Fibroblast of skin of left biceps (primary cell): ENCODE measurements at places on chromosomes 11 and 22.

- no peak for DNase-seq
These were observed 11.4 kb upstream of the ANKK1 start for GRCh38 chr11:113376156-113376555.

- no peak for DNase-seq
These were observed 48.2 kb downstream of the NRXN2 start for GRCh38 chr11:64674774-64675173.

DNA sequence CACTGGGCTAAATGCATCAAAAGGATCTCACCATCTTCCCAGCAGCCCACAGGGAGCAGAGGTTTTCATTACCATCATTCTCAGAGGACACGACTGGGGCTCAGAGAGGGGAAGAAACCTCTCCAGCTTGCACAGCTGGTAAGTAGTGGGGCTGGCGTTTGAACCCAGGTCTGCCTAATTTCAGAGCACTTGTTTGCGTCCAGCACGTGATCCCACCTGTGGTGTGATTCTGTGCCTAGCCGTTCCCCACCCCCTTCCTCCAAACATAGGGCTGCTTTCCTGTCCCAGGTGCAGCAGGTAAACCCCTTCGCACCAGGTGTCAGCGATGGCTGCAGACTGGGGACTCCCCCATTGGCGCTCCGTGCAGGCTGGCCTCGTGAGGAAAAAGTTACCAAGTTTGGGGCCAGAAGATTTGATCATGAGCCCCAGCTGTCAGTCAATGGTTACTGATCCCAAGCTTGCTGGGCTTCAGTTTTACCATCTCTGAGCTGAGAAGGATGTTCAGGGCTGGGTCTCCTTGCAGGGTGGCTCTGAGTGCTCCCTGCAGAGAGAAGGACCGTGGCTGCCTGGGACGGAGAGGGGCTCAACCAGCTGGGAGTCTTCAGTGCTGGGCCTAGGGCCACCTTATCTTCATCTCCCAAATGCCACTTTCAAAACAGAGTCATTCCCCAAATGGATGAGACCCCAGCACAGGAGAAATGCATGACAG, 445.6 kb downstream of the TBC1D22A start:
- no peak for DNase-seq

DNA sequence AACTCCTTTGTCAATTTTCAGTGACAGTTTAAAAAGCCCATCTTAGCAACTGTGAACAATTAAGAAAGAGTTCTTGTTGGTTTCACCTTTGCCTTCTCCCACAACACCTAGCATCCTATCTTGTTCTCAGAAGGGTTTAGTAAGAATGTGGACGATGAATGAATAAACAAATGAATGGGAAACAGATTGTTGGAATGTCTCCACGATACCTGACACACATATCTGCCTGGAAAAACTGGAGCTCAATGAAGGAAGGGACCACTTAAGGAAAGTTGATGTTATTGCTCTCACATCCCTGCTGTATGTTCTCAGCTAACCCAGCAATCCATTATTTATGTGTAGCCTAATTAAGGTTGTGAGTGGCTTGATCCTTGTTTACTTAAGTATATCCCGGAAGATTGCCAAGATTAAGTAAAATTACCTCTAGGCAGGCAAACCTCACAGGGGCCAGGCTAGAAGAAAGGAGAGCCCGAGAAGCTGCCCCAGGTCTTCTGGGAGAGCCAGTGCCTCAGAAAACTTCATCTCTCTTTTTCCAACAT, 286.4 kb downstream of the NXPE2 start:
- DNase-seq, result no peak

DNA sequence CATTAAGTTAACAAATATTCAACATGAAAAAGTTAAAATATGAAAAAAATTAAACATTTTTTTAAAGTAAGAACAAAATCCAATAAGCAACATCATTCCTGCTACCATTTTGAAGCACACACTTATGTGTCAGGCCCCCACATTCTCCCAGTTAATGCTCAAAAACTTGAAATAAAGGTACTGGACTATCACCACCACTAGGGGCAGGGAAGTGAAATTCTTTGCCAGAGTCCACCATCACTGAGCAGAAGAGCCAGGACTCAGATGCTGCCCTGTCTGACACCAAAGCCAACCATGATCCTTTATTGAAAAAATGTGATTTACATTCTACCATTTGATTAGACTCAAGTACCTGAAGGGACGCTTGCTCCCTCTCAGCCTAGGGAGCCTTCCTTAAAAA, 39.1 kb downstream of the PITPNB start:
- no peak for DNase-seq

DNA sequence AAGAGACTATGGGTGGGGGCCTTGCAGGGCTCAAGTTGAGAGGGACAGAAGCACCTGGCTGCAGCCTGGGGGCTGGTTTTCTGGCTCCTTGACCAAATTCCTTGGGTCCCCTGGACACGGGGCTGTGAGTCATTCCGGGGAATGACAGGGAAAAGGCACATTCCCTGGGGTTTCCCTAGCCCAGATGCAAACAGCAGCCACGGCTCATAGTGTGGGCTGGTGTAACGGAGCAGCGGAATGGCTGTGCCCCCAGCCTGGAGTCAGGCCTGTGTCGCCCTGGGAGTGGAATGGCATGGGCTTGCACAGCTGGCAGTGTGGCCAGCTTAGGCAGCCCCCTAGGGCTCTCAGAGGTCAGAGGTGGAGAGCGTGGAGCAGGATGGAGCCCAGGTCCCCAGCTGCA, 77.6 kb upstream of the KCNQ1OT1 start:
- DNase-seq, result no peak

DNA sequence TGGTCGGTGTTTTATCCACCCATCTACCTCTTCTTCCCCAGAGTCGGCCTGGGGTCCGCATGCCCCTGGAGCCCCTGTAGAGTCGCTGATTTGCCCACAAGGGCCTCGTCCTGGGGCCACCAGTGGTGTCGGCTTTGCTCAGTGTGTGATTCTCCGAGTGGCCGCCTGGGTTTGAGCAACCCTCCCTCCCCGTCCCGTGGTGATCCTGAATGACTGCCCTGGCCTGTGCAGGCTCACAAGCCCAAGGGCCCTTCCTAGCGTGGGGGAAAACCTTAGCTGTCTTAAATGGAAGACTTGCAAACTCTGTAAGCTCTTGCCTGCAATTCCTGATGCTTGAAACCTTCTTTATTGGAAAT, 128.3 kb downstream of the OSBP2 start:
- DNase-seq, result no peak

DNA sequence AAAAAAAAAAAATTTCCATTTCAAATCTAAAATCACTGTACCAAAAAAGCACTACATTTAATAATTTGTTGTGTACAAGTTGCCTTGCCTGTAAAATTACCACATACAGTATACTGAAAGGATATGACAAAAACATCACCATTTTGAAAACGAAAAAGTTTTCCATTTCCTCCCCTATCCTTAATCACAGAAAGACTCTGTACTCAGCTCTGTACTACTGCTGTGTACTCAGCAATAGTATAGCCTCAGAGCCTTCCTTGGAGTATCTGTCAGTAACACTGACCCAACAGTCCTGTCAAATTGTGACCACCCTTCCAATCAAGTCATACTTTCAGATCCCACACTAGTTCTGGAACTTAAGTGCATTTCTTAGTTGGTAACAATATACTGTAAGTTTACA, 48.0 kb downstream of the CELF1 start:
- DNase-seq, result no peak

DNA sequence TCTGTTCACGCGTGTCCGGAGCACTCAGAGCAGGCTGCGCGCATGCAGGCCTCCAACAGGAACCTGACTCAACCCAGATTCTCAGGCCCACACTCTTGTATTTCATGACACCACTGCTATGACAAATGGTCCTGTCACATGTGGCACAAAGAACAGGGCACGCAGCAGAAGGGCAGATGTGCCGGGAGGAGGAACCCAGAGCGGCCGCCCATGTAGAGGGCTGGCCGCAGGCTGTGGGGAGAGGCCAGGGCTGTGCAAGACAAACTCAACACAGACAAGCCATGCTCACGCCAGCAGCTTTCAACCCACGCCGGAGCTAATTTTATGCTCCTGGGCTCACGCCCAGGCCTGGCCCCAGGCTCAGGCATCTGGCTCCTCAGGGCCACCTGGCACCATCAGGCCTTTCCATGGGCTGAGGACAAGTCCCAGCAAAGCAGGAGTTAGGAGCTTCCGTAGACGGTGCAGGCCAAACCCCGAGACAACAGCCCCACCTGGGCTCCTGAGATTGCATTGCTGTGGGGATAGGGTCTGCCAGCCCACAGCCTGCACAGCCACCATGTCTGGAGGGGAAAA, 40.0 kb downstream of the DUSP8 start:
- DNase-seq, result no peak

DNA sequence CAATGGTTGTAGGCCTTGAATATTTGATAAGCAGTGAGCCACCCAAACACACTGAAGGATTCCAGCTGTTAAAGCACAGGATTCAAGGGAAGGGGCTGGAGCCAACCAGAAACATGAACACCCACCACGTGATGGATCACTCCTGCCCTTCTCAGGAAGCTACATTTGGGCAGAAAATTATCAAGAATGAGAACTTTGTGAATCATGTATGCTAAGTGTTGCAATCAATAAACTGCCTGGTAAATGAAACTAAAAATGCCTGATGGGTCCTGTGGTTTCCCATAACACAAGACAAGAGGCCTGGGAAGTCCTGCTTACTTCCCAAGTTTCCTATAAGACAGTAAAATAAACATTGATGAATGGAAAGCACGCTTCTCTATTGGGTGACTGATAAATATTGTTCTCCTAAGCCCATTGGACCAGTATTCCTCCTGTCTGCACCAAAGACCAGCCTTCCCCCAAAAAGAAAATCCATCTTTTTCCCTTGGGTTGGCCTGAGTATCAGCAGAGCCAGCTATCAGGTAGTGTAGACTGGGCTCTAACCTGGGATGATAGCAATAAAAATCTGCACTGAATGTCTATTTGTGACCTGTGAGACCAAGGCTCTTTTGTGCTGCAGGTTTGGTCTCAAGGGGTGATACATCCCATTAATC, 98.4 kb downstream of the CCDC83 start:
- DNase-seq, result no peak

DNA sequence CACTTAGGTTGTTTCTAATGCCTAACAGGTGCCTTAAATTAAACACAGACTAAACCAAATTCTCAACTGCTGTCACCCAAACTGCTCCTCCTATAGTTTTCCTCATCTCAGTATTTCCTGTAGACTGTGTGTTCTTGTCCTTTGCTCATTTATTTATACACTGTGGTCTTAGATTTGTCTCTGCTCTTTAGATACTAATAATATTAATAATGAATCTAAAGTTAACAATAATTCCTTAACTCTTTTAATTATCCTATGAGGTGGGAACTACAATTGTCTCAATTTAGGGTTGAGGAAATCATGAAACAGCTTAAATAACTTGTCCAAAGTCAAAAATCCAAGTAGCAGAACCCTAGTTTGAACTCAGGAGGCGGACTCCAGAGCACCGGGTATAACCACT, 43.9 kb upstream of the YPEL1 start:
- no peak for DNase-seq

DNA sequence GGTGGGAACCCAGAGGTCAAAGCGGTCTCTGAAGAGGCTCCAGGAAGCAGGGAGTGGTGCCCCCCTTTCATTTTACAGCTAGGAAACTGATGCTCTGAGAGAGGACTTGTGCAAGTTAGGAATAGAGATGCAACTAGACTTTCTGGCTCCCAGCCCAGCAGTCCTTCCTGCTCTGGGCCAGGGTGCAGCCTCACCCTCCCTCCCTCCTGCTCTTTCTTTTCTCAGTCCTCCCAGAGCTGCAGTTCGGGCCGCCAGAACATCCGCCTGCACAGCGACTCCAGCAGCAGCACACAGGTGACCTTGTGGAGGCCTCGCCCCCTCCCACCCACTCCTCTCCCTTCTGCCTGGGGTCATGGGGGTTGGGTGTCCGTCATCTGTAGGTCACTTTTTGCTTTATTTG, 51.5 kb downstream of the LHFPL7 start:
- no peak for DNase-seq

- no peak for DNase-seq
These were observed 11.1 kb downstream of the CCND1 start for GRCh38 chr11:69651834-69652620.

DNA sequence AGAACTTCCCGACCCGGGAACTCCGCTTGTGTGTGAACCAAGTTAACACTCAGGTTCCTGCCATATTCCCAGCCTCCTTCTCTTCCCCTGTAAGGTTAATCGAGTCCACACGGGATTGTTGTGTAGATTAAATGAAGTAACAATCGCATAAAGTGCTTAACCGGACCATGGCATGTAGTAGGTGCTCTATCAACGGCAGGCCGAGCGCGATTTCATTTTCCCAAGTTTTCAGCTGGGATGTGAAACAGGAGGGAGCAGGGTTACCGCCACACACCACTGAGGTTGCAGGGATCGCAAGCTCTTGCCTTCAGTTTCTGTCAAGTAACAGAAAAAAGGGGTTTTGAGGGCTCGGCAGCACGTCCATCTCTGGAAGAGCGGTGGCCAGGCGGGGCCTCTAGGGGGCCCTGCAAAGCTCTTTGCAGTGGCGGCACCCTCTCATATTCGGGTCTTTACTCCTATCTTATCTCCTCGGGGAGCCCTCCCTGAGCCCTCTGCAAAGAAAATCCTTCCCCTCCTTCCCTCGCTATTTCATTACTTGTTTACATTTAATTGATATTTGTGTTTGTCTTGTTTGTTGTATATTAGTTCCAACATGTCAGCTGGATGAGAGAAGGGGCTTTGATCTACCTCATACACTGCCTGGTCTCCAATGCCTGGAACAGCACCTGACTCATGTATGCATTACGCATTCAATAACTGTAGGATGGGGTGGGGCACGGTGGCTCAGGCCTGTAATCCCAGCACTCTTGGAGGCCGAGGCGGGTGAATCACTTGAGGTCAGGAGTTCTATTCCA, 816 bp upstream of the PLEKHA7 start:
- no peak for DNase-seq

DNA sequence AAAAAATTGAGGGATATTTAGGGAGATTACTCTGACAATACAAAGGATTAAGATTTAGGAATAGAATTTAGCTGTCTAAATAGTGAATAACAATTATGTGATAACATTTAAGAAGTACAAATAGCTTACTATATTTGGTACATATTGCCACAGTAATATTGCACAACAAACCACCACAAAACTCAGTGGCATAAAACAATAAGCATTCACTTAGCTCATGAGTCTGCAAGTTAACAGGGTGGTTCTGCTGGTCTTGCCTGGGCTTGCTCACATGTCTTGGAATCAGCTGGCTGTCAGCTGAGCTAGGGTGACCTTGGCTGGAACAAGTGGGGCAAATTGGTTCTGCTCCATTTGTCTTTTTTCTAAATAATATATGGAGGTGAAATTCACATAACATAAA, 115.1 kb downstream of the DCDC1 start:
- no peak for DNase-seq

GRCh38 chr11:15911377-15912044, 444.8 kb downstream of the SOX6 start:
- DNase-seq, result no peak

- DNase-seq, result no peak
These were observed 55.9 kb downstream of the ADAMTS15 start for GRCh38 chr11:130504317-130504716.

GRCh38 chr11:18749681-18750319, 23.8 kb upstream of the IGSF22 start:
- peak; percentile 7 for DNase-seq
